ENCODE measurements at places on chromosomes 2 and 18.

DNA sequence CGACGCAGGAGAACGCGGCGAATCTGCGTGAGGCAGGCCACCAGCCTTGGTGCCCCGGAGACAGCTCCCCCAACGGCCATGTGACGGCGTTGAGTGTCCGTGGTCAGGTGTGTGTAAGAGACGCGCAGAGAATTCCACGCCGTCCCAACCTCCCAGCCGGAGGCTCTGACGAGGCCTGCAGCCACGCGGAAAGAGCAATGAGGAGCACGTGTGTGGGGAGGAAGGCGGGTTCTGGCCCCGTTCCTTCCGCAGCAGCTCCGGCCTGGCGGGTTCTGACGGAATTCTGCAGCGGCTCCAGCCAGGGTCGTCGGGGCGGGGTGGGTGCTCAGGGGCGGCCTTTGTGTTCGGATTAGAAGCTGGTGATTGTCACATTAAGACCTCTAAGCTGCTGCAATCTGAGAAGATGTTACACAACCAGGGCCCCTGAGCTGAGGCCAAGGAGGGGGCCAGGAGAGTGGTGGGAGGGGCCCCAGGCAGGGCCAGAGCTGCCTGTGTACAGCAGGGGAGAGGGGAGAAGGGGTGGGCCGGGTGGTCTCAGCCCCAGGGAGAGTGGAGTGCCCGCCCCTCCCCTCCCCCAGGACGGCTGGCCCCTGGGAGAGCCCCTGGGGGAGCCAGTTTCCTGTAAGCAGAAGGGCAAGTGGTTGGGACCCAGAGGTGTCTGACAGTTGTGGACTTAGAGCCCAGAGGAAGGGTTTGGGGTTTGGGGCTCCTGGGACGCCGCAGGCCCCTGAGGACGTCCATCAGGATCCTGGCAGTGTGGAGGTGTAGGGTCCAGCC, 5.1 kb upstream of the GAL3ST2 start:
- DNase-seq, result no peak

DNA sequence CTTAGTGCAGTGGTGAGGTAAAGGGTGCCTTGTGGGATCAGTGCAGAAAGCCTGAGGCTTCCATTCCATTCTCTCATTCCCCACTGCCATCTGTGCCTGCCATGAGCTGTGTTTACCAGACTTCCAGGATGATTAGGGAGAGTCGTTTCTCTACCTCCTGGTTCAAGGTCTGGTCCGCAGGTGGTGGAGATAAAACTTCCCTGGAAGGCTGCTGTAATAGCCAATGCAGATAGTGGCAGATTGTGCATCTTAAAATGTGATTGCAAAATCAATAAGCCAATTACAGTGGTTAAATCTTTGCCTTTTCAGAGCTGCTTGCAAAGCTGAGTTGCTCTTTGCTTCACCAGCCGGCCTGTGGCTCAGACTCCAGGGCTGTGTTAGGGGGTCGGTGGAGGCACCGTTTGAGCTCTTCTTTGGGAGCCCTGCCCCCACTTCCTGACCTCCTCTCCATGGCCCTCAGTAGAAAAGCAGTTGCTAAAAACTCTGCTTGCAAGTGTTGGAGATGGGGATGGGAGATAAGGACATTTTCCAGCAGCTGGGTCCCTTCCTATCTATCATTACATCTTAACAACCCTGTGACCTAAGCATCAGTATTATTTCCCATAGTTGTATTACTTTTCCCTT, 95.2 kb upstream of the HS6ST1 start:
- DNase-seq, result no peak

GRCh38 chr2:29226808-29227207, 111.6 kb downstream of the CLIP4 start:
- DNase-seq, result no peak

GRCh38 chr2:55856936-55857335, 66.6 kb downstream of the EFEMP1 start:
- DNase-seq, result no peak

DNA sequence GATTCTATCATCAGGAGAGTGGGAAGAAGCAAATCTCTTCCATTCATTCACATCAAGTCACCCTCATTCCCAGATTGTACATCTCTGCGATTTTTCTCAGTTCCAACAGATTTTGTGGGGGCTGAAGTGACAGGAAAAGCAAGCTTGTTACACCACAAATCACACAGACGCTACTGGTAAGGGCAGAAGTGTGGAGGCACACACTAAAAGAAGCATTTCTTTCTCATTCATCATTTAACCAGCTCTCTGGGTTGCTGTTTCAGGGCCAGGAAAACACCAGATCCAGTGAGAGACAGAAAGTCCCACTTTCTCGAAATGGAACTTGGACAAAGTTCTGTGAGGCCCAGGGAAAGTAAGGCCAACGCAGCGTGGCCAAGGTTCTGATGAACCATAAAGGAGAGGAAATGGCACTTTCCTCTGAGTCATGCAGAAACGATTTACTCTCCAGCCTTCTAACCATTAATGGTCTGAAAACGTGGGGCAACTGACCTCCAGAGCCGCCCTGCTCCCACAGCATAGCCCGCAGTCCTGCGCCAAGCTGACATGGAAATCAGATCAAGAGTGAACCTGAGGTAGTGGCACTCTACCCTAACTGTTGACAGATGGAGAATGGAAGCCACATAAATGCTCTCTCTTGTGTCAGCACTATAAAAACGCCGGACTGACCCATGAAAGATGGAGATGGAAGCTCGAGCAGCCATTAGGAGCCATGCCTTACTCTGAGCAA, 191.0 kb downstream of the C1D start:
- DNase-seq, result no peak
